ENCODE measurements at places on chromosomes 11 and 22.

GRCh38 chr11:112012874-112013273 lies 12.3 kb upstream of the DLAT start:
- no peak for DNase-seq

GRCh38 chr22:38753948-38754750 lies 1.6 kb downstream of the SUN2 start:
- DNase-seq = no peak

DNA sequence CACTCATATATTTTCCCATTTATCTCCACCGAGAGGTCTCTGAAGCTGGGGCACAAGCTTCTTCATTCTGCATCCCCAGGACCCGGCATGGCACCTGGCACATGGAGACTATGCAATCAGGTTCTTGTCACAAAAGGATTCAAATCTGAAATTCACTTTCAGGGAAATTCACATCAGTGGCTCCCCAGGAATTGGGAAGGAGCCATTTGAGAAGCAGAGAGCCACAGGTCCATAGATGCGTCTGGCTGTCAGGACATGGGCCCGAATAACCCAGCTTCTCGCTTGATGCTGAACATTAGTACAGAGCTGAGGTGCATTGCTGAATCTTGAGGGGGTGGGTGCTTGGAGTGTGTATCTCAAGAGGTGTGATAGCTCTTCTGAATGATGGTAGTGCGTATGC lies 82.5 kb downstream of the TSPAN18 start:
- DNase-seq = no peak

- DNase-seq = no peak
These were observed 82.1 kb upstream of the PTH start for GRCh38 chr11:13577881-13578280.

DNA sequence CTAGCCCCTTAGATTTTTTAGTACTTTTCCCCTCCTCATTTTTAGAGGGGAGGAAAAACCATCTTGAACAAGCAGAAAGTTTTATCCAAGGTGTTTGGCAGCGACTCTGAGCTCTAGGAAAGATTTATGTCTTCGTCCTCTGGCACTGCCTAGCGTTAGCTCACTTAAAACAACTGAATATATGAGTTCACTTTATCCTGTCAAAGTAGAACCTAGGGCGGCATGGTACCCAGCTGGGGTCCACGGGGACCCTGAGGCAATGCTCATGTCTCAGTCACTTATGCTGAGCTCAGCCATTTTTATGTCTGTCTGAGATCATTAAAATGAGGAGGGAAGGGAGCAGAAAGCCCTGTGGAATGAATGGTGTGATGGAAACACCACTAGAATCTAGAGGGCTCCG lies 14.2 kb upstream of the VSIG10L2 start:
- no peak for DNase-seq

GRCh38 chr22:48537343-48537680 lies 1290.4 kb downstream of the BRD1 start:
- no peak for DNase-seq

DNA sequence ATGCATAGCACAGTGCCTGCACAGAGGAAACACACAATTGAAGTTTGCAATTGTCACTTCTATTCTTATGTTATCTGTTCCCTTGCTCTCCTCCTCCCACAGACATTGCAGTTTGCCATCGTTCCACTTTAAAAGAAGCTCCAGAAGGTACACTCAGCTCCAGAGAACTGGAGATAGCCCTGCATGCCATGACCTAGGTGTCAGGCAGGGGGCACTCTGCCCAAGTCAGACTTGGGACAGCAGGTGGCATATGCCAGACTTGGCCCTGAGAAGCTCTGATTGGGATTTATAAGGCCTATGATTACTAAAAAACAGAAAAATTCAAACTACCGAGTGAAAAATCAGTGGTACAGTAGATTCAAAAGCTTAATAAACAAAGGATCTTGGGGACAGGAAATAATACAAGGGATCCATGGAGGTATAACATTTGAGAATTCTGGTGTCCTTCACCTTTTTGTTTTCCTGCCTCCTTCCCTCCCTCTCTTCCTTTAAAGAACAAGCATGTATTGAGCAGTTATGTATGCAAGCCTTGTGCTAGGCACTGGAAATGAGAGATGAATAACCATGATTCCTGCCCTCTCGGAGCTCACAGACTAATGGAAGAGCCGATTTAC lies 40.0 kb downstream of the TENM4 start:
- DNase-seq = peak; percentile 61

GRCh38 chr22:38886333-38886732 lies 14.3 kb upstream of the CBX6 start:
- no peak for DNase-seq

GRCh38 chr11:60985991-60986915 lies 14.8 kb downstream of the CD6 start:
- DNase-seq = no peak

GRCh38 chr22:38258895-38259294 lies 13.9 kb downstream of the TMEM184B start:
- no peak for DNase-seq

DNA sequence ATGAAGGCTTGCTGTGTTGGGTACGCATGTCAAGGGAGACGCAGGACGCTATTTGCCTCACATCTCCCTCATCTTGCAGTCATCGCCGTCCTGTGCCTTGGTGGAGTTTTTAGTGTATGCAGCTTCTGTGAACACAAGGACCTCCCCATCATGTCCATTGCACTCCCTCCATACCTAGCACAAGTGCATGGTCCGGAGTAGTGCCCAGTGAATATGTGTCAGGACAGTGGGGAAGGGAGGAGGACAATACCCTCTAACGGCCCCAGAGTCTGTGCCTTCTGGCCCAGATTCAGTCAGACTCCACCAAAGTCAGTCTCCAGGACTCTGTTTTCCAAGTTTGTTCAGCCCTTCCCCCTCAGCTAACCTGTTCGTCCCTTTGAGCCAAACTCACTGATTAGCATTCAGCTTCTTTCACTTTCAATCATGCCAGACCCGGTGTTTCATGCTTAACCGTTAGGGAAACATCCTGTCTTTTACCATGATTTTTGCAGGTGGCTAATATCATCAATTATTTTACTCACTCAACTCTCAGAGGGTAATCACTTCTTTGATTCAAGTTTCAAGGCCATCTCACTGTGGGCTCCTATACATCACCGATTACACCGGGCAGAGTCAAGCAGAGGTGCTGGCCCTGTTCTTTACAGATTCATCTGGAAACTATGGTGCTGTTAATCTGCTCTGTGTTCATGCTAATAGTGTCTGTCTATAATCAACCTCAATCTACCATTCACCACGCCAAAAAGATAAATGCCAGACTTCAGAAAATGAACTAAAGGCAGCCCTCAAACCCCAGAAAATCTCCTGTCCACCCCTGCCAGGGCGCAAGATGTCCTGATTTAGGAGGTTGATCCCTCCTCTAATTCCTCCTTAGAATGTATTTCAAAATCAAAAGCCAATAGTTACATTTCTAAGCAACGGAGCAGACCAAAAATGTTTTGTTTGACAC lies 156.5 kb downstream of the RRAS2 start:
- no peak for DNase-seq

- peak; percentile 84 for DNase-seq
These were observed 1.1 kb upstream of the CHRM4 start for GRCh38 chr11:46392421-46393230.
